Cerebellar nuclear complex (tissue), 1 donor: ENCODE measurements at places on chromosomes 2 and 18.

GRCh38 chr2:133405252-133405651 is 163.0 kb downstream of the NCKAP5 start:
- DNase-seq: no peak

- no peak for DNase-seq
Measured at GRCh38 chr2:124978597-124978996, 953.5 kb downstream of the CNTNAP5 start.

DNA sequence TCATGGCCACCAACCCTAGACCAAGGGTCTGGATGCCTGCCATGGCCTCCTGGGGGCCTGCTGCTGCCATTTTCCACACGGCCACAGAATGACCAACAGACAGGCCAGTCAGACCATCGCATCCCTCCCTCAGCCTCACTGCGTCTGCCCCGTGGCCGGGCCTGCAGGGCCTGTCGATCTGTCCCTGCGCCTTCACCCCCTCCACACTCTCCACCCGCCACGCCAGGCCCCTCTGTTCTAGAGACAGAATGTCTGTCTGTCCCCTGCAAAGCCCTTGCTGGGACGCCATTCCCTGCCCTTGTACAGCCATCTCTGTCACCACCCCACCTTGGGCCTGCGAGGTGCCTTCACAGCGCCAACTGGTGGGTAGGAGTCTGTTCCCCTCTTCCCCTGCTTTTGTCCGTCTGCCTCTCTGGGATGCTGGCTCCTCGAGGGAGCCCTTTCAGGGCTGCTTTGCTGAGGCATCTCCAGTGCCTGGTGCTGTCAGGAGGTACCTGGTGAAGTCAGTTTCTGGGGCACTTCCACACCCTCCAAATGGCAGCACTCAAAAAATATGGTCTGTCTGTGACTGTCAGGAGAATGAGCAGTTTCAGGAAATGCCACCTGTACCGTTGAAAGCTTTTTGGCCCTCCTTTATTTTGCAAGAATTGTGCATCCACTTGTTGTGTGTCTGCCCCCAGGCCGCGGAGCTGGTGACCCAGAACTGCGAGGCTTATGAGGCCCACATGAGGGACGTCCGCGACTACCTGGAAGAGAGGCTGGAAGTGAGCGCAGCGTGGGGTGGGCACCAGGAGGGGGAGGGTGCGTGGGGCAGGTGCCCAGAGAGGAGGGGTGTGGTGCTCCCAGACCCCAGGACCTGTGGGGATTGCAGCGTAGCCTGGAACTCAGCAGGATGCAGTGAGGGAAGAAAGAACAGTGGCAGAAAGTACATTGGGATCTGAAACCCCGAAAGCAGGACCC is 6.7 kb upstream of the ESPNL start:
- no peak for DNase-seq

GRCh38 chr2:68755071-68755470 is 20.5 kb downstream of the ARHGAP25 start:
- DNase-seq: no peak

GRCh38 chr2:60707750-60708371 is 48.2 kb upstream of the PAPOLG start:
- DNase-seq: no peak

GRCh38 chr2:65402780-65403528 is 29.4 kb downstream of the SPRED2 start:
- no peak for DNase-seq

DNA sequence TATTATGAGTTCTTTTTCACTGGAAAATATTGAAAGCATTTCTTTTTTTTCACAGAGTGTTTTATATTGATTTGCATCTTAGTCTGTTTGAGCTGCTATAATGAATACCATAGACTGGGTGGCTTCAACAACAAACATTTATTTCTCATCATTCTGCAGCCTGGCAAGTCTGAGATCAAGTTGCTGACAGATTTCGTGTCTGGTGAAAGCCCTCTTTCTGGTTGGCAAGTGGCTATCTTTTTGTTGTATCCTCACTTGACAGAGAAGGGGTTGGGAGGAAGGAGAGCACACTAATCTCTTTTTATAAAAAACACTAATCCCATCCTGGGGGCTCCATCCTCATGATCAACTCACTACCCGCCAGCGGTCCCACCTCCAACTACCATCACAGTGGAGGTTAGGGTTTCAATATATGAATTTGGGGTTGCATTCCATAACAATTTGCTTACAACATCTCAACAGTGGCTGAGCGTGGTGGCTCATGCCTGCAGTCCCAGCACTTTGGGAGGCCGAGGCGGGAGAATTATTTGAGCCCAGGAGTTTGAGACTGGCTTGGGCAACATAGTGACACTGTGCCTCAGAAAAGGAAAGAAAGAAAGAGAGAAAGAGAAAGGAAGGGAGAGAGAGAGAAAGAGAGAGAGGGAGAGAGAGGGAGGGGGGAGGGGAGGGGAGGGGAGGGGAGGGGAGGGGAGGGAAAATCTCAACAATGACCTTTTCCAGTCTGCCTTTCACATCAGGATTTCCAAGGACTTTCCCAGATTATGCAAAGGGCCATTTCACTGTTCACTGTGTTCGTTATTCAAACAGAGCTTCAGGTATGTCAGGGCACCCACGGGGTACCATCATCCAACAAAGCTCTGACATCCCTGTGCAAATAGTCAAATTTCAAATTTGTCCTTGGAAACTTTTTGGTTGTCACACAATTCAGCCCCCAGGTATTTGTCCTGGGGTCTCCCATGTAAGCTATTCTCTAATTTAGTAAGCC is 111.1 kb downstream of the AP1S3 start:
- no peak for DNase-seq

DNA sequence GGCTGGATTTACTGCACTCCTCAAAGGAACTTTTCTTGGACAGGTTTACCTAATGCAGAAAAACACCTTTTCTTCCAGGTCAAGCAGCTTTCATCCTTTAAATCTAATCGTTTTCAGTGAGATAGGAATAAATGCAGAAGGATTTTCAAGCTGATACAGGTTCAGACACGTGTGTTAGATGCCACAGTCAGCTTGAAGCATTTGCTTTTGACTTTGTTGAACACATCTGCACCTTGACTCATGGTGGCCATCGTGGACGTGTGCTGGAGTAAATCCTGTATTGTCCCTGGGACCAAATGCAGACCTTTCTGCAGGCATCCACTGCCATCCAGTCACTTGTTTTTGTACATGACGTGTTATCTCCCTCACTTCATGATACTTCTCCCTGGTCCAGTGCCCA is 61.9 kb downstream of the KLHL29 start:
- no peak for DNase-seq

DNA sequence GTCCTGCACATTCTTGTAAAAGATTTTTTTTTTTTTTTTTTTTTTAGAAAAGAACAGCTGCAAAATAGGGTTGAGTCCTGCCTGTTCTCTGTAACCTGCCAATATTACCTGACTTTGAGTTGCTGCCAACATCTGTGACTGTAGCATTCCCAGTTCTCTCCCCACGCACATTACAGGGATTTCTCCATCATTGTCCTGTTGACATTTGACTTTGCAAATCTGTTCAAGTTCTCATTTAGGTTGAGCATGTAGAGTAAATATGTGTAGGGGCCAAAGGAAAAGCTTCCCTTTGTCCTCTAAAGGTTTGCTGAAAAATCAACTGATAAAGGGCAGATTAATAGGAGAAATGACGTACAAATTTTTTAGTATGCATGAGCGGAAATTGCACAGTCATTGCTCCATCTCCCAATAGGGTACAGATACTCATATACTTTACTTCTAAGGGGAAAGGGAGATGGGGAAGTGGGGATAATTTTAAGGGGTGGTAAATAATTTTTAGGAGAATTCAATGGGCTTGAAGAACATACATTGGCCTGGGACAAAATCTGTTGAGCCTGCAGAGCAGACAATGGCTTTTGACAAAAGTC is 385.5 kb downstream of the PIK3C3 start:
- DNase-seq: no peak

GRCh38 chr2:233572468-233572867 is 5.9 kb upstream of the USP40 start:
- no peak for DNase-seq

- DNase-seq: no peak
Measured at GRCh38 chr18:77203851-77204250, 45.8 kb upstream of the GALR1 start.

- no peak for DNase-seq
Measured at GRCh38 chr2:136129601-136130000, 11.7 kb upstream of the CXCR4 start.

- no peak for DNase-seq
Measured at GRCh38 chr18:51251625-51252024, 54.1 kb upstream of the MEX3C start.

DNA sequence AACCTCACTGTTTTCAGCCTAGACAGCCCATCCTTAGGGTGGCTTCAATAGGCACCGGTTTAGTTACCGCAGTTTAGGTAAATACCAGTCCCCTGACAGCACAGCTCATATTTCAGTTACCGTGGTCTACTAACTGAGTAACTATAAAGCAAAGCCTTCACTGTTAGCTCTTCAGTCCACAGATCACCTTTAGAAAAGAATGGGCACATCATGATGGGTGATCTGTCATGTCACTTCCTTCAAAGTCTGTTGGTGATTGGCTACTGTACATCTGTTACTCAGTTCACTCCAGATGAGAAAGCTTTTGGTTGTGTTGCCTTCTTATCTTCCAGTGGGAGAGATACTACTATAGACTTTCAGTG is 21.0 kb downstream of the SLC20A1 start:
- DNase-seq: no peak

GRCh38 chr2:177331466-177331997 is 61.0 kb upstream of the AGPS start:
- DNase-seq: no peak

DNA sequence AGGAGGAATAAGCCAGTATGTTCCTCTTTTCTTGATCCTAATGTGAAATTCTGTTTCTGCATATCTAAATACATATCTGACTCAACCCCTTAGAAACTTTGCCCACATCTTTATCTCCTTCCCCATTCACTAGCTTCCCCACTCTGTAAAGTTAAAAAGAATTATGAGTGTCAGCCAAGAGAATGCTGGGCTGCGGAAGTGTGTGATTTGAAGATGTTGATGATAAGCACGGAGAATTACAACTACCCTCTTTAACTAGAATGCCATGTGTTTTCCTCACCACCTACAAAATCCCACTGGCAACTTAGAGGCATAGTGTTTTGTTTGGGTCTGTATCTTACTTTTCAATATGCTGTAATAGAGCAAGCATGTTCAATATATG is 490.4 kb upstream of the FANCL start:
- no peak for DNase-seq

DNA sequence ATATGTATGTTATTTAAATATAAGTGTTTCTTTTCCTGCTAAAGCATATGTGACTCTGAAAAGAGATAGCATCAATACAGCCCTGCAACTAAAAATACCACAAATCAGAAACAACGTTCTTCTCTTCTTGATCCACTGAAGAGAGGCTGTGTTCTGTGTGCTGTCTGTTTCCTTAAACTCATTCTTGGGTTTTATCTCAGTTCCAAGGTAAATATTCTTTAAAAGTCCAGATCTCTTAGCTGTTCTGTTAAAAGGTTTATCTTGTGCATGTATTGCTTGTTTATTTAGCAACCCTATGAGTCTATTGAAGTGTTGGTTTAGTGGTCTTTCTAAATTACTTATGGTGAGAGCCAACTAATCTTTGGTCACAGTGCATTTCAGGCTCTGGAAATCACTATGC is 173.3 kb upstream of the NT5C1B start:
- no peak for DNase-seq

- DNase-seq: no peak
Measured at GRCh38 chr2:29013057-29013780, 32.1 kb downstream of the TOGARAM2 start.

GRCh38 chr2:222960126-222960525 is 91.9 kb upstream of the KCNE4 start:
- no peak for DNase-seq

DNA sequence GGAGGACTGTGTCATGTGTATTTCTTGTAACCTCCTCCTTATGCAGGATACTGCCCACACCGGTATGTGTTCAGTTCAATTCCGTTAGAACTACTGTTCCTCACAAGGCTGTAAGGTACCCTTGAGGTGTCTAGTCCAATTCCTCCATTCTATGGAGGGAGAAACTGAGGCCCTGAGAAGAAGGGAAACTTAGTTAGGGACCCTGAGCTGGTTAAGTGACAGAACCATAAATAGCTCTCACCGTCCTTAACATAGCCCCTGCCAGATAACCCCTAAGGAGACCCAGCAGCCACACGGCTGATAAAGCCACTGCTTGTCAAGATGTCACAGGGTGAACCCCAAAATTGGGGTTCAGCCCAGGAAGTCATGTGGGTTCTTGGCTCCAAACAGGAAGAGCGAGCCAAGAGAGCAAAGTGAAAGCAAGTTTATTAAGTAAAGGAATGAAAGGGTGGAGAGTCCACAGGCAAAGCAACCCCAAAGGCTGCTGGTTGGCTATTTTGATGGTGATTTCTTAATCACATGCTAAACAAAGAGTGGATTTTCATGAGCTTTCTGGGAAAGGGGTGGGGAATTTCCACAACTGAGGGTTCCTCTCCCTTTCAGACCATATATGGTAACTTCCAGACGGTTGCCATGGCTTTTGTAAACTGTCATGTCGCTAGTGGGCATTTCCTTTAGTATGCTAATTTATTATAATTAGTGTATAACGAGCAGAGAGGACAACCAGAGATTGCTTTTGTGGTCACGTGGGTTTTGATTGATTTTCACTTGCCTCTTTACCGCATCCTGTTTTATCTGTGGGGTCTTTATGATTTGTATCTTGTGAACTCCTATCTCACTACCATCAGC is 83.4 kb upstream of the RTN4 start:
- no peak for DNase-seq

DNA sequence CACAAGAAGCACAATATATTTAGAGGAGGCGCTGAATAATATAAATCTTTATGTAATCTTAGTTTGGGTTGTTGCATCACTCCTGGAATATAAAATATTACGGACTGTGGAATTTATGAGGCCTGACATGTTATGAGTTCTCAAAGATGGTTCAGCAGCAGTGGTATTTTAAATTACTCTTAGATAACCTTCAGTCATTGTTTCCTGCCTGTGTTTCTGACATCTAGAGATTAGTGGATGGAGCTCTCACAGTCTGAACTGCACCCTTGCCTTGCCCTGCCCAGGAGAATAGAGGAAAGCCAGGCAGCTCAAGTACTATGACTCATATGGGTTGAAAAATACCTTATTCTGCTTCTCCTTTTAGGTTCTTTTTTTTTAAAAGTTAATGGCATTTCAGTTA is 70.0 kb downstream of the ACSL3 start:
- no peak for DNase-seq

DNA sequence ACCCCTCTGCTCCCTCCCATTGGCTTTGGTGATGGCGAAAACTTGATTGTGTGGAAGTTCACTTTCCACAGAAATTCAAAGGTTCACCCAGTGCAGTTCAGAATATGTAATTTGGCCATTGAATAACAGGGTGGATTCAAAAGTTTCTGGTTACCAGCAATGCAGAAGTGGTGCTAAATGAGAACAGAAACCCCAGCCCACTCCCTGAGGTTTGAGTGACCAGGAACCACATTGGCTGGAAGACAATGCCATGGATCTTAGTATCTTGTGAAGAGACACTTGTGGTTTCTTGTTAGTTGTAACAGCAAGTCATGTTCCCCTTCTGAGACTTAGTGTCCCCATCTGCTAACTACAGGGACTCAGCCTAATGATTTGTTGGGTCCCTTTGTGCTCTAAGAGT is 49.8 kb downstream of the QPCT start:
- DNase-seq: no peak
